Stimulated activated CD8-positive, alpha-beta memory T cell treated with anti-CD3 and anti-CD28 coated beads, Interleukin-15, amount 100 ng/mL, for 4 hours (primary cell): ENCODE measurements at places on chromosomes 11 and 22.

- no peak for DNase-seq
These were observed 37.6 kb upstream of the CEP295 start for GRCh38 chr11:93623920-93624319.

GRCh38 chr11:772429-773390 is 4.6 kb downstream of the GATD1 start:
- no peak for DNase-seq

- no peak for DNase-seq
These were observed 55.5 kb downstream of the PAK1 start for GRCh38 chr11:77418155-77418970.

DNA sequence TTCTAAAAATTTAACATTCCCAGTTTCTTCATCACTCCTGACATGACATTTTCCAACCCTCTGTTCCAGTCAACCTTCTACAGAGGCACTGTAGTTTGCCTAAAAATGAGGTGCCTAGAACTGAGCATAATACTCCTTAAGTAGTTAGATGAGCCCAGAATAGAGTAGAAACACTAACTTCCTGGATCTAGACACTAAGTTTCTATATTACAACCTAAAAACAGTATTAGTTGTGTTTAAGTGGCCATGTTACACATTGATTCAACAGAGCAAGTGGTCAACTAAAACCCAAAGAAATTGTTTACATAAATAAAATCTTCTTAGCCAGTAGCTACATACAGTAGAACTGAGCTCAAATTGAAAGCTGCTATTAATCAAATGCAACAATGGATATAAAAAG is 1.3 kb downstream of the HPS5 start:
- DNase-seq = no peak

DNA sequence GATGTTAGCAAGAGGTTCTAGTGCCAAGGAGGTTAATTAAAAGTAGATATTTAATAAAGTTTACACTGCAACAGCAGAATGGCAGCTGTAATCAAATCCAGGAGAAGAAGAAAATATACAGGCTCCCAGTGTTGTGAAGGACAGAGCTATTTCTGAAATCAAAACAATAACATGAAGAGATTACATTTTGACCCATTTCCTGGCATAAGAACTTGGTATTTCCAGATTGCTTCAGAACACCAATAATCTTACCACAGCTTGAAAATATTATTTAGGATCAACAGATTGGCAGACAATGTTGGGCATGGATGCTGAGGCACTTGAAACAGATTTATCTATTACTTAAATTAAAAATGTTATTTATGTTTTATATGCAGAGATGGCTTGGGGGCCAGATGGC is 692.5 kb downstream of the KCNA4 start:
- no peak for DNase-seq

- no peak for DNase-seq
These were observed 37.7 kb upstream of the PCF11 start for GRCh38 chr11:83119216-83119615.

DNA sequence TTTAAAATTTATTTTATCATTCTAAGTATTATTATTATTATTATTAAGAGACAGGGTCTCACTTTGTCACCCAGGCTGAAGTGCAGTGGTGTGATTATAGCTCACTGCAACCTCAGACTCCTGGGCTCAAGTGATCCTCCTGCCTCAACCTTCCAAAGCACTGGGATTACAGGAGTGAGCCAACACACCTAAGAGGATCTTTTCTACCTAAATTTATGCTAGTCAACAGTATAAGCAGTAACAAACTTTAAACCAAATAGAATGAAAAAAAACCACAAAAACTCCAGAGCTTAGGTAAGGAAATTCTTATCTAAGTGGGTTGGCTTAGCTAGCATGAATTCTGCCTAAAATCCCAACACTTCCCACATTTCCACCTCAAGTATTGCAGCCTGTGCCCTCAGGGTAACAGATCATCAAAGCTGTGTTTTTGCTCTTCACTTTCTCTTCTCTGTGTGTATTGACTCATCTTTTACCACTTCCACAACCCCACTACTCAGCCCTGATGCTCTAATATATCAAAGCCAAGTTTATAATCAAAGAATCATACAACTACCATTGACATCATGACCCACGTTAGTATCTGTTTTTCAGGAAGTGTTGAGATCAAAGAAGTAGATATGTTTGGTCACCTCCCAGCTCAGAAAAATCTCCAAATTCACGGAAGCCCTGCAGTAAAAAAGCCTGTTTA is 93.7 kb upstream of the SPON1 start:
- no peak for DNase-seq
